ENCODE measurements at places on chromosomes 11 and 22.

GRCh38 chr11:45145379-45146071, 914 bp upstream of the PRDM11 start:
- peak; percentile 34 for DNase-seq

DNA sequence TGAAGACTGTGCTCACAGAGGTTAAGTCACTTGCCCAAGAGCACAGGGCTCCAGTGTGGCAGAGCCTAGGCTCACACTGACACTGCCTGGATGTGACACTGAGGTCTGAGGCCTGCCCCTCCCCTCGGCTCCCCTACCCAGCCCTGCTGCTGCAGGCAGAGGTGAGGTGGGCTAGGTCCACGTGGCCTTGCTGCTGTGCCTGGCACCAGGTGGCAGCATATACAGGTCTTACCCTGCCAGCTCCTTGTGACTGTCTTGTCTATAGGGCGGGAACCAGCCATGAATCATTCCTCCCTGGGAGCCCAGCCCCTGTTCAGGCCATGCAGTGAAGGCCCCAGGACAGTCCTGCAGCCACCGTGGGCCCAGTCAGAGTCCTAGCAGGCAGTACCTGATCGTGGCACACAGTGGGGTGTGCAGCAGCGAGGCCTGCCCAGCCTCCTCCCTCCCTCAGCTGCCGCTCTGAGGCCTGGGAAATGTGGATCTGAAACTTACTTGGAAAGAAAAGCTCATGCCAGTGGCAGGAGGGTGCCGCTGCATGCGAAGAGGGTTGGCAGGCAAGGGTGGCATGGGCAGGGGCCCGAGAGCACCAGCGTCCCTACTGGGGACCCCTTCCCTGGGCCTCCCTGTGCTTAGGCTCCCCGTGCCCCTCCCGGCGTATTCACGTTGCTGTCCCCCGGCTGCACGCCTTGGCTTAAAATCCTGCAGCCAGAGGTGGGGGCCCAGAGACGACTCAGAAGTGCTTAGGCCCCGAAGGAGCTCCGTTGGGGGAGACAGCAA, 1.2 kb upstream of the CERK start:
- DNase-seq, result peak; percentile 56

DNA sequence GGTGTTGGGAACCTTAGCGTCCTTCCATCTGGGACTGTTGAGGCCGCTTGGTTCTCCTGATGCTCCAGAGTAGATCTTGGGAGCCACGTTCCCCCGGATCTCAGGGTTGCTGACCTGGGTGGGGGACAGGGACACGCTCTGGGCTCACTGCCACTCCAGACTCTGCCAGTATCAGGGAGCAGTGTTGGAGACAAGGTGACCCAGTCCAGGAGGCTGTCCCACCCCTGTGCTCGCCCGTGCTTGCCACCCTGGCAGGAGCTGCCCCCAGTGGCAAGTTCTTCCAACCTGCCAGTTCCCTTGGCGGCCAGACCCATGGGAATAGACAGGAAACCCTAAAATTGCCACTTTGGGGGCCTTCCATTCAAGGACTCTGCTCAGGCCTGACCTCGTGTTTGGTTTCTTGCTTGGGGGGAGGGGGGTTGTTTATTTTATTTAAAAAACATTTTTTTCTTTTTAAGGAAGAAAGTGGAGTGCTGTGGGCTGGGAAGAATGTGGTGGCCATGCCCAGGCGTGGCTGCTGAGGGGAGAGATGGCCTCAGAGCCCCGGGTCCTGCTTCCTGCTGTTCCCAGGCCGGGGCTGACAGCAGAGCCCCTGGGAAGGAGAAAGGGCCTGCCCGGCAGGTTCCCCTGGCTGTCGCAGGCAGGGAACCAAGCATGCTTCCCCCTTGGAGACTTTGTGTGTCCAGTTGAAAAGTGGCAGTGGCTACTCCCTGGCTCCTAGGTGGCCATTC, 7.2 kb downstream of the GRK2 start:
- DNase-seq, result no peak

DNA sequence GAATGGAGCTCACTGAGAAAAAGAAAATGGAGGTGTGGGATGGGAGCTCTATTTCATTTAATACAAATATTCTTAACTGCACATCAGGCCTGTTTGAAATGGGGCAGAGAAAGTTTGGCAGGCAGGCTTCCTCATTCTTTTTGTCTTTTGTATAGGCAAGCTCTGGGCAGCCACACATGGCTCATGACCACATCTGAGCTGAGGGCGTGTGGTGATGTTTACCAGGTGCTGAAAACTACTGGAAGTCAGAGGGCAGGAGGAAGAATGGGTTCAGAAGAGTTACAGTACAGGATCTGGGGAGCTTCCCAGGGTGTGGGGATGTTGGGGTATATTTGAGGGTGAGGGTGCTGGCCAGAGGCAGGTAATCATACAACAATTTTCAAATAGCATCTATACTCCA, 66.3 kb upstream of the NAV2 start:
- peak; percentile 62 for DNase-seq

- no peak for DNase-seq
These were observed 126.4 kb upstream of the SYT13 start for GRCh38 chr11:45412521-45412920.

DNA sequence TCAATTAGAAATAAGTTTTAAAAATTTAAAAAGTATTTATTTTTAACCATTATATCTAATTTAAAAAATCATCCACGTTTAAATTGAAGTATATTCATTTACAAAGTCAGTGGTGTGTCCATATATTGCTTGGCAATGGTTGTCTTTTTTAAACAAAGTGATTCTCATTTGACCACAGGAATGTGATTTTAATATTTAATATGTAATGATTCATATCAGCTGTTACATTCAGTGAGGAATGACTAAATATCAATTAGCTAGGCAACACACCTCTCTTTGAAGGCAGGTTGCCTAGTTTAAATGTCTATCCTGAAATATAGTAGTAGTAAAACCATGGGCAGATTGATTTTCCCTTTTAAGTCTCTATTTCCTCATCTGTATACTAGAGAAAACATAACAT, 392.2 kb upstream of the CCDC179 start:
- no peak for DNase-seq

DNA sequence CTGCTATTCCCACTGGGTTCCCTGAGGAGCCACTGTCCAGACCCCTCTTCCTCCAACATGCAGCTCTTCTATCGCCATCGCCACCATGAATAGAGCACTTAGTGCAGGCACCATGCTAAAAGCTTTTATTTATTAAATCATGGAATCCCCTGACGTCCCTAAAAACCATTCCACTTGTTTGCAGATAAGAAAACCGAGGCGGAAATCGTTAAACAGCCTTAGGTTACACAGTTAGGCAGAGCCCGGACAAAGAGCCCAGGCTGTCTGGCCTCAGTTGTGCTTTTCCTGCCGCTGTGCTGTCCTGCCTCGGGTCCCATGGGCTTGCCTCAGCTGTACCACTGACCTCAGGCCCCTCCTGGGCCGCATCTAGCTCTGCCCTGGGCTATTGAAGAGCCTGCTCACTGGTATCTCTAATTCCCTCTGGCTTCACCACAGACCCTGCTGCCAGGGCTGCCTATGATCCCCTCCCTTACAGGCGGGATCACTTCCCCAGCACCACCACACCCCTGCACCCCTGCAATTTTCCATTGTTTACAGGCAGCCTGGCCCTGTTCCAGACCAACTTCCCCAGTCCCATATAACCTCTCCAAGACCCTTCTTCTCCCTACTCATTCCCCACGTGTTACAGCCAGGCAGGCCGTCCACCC, 13.0 kb upstream of the TUB start:
- no peak for DNase-seq

- peak; percentile 86 for DNase-seq
These were observed 4.5 kb downstream of the NEAT1 start for GRCh38 chr11:65426839-65427690.

GRCh38 chr11:66317322-66317722, 478 bp upstream of the CD248 start:
- DNase-seq, result peak; percentile 61

- DNase-seq, result peak; percentile 83
These were observed 7.7 kb downstream of the BLID start for GRCh38 chr11:122108192-122108799.

DNA sequence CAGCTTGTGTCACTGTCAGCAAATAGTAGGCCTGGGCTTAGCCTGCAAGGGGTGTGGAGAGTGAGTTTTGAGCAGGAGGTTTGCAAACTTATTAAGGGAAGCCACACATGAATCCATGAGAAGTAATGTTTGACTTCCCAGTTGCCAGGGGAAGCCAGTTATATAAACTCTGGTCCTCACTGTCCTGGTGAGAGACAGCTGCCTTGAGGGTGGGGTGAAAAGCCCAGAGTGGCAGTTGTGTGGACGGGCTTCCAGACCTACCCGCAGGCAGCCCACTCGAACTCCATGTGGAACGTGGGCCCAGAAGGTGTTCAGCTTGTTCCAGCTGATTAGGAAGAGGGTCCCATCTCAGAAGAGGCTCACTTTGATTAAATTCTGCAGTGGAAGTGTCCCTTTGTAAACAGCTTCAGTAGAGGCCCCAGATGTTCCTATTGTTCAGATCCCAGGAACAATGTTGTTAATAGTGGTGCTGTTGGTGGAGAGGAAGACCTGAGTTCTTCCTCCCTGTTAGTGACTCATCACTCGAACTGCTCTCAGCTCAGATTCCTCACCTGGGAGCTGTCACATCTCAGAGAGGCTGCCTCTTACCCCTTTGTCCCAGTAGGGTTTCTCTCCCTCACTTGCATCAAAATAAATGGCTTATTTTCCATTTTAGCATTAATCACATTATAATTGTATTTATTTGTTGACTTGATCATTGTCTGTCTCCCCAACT, 63.4 kb downstream of the GRAMD1B start:
- DNase-seq, result no peak

DNA sequence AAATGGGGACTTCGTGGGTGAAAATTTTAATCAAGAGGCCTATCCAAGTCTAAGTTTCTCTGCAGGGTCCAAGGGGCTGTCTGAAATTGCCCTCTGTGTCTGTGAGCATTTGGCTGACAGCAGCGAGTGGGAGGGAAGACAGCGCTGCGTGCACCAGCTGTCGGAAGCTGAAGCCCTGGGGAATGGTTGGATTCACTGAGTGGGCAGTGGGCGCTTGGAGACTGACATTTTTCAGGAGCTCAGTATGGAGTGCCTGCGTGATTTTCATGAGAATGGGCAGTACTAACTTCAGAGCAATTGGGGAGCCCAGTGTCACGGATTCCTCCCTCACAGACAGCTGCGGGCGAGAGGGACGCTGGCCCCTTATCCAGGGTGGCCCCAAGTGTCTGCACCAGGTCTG, 388.8 kb upstream of the B3GAT1 start:
- no peak for DNase-seq

GRCh38 chr11:97140885-97141494, 751.2 kb downstream of the JRKL start:
- peak; percentile 18 for DNase-seq

DNA sequence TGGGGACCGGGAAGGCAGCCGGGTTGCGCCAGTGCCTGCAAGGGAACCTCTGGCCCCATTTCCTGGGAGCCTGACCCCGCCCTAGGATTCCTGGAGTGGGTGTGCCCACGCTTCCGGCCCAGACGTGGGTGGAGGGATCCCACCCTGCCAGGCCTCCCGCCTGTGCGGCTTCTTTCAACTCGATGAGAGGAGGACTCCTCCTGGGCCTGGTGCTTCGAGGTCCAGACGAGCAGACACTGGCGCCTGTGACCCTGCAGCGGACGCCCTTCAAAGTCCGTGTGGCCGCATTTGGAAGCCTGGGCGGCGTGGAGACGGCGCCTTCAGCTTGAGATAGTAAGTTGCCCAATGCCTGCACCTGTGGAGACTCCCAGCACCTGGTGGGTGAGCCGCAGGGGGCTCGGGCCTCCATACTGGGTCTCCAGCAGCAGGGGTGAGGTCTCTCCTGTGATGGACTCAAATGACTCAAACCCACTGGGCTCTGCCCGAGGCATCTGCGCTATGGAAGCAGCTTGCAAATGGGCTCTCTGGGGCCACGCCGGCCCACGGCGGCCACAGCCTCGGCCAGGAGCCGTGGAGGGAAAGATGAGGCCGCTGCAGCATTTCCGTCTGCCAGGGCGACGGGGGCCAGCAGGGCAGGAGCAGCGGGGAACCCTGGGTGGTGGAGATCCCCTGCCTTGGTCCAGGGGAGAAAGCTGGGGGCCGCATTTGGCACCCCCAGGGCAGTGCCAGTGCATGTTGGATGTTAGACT, 64.3 kb upstream of the PPARA start:
- peak; percentile 91 for DNase-seq

DNA sequence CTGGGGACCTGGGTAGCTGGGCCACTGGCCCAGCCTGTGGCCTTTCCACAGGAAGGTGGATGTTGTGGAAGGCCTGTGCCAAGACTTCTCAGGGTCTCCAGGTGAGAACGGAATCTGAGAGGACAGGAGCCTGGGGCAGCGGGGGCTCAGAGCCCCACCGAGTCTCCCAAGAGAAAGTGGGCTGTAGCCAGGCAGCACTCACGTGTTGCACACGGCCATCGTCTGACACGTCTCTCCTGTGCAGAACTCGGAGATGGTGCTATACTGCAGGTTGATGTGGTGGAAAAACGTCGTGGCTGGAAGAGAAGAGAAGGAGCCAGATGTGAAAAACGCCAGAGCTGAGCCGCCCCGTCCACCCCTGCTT, 6.4 kb downstream of the MOB2 start:
- DNase-seq, result no peak

DNA sequence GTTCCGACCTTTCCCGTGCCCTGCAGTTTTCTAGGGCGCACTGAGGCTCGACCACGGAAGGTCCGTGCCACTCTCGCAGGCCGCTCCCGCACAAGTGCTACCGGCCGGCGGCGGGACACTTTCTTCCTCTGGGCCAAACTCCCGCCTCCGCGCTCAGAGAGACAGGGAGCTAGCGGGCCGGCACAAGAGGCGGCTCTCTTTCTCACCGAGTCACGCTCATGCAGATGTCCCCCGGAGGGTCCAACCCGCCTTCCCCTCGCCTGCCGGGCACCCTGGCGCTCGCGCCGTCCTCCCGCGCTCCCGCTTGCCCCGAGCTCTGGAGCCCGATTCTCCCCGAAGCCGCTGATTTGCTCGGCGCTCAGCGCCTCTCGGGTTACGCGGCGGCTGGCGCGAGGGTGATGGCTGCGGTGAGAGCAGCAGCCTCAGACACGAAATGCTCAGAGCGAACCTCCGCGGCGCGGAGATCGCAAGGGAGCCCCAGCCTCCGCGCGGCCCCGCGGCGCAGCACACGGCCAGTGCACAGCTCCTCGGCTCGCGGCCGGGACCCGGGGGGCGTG, 1.0 kb downstream of the LMO1 start:
- peak; percentile 31 for DNase-seq

GRCh38 chr11:119505861-119506260, 82.9 kb upstream of the THY1 start:
- DNase-seq, result no peak

- no peak for DNase-seq
These were observed 240.7 kb upstream of the B3GAT1 start for GRCh38 chr11:134652586-134653255.

DNA sequence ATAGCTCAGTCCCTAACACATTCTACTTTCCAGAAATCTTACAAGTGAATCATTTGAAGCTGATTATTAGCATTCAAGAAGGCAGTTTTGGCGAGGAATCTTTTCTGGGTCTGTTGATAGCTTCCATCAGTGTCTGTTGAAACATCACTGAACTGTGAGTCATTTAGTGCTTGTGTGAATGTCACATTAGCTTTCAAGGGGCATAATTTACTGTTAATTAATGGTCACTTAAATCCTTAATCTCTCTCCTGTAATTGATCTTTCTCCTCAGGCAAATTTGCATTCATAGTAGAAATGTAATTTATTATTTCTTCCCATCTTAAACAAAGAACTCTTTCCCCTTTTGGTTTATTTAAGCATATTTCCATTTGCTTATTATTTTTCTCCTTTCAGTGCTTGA, 2.6 kb downstream of the HTR3B start:
- DNase-seq, result no peak

GRCh38 chr11:45674481-45675190, 9.2 kb upstream of the CHST1 start:
- DNase-seq, result no peak

- DNase-seq, result no peak
These were observed 255.9 kb downstream of the KIRREL3 start for GRCh38 chr11:126744699-126745098.

Data from fibroblast of mammary gland (primary cell).